ENCODE measurements at places on chromosomes 16 and 17.

DNA sequence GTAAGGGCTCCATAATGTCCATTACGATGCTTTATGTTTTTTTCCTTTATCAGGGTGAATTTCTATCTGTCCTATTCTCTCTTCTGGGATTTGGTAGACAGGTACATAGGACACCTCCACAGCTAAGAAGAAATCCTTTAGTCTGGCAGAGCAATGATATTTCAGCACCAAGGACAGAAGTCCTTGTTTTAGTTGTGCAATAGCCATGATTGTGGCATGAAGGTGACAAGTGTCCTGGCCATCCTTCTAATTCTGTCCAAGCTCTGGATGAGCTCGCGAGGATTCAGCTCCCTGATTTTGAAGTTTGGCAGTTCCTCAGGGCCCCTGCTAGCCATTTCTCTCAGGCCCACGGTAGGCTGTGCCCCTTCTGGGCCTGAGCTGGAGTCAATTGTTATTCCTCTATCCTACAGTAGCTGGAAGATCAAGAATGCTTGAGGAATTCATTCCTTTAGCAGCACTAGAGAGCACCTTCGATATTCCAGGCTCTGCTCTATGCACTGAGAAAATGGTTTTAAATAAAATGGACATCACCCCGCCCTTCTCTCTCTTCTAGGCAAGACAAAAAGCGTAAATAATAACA lies 320.8 kb downstream of the XYLT1 start:
- DNase-seq, result no peak

GRCh38 chr17:28895794-28896447 lies 1.6 kb downstream of the FLOT2 start:
- no peak for DNase-seq

GRCh38 chr17:79892457-79893241 lies 53.4 kb upstream of the CBX4 start:
- DNase-seq, result no peak

- DNase-seq, result no peak
Observed at GRCh38 chr17:44444735-44445105, 55.3 kb upstream of the ITGA2B start.

- no peak for DNase-seq
Observed at GRCh38 chr16:80163339-80163738, 377.5 kb upstream of the DYNLRB2 start.

DNA sequence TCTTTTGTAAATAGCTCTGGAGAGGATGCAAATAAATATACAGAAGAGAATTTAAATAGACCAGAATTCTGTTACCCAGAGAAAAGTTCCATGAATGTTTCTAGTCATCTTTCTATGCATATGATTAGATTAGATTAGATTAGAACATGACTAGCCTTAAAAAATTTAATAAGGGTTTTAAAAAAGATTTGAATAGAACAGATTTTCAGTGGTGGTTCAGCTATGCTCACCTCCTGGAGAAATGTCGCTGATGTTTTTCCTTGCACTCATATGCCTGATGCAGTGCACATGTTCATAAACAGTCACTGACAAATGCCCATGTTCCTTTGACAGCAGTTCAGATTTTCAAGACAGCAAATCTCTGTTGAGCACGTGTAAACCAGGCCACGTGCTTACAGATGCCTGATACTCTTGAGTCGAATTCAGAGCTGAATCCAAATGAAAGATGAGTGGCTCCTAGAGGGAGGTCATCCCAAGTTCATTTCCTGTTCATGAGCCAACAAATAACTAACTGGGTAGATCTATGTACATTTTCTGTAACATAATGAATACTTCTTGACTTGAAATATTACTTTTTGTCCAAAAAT lies 19.9 kb upstream of the RAB11FIP4 start:
- no peak for DNase-seq

GRCh38 chr16:84828322-84828721 lies 8.5 kb downstream of the CRISPLD2 start:
- no peak for DNase-seq

DNA sequence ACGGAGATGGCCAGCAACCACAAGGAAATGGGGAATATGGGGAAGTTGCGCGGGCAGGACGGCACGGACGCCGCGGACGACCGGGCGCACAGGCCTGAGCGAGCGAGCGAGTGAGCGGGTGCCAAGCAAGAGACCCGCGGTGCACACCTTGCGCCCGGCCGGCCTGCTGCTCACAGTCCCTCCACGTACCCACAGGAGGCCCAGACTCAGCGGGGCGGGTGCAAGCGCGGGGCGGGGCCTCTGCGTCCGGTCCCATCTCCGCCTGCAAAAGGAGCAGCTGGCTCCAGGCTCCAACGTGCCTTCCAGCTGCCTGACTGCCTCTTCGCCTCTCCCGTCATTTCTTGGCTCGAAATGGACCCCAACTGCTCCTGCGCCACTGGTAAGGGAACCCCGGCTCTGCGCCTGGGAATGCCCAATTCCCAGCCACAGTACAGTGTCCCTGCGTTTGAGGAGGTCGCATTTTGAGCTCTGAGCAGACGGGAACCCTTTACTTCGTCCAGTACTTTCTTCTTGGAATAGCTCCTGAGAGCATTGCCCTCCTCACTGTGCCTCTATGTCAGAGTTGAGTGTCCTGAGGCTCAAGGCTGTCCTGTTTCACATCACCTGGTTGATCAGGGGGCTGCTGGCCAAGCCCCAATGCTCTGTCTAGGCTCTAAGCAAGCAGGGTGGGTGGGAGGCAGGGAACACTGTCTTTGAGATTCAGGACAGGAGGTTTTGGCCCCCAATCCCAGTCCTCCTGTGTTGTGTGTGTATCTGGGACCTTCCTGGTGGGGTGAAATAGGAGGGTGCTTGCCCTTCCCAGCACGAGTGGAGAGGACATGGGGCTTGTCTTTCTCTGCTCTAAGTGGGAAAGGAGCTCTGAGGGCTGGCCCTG lies 8.1 kb upstream of the MT1E start:
- DNase-seq, result no peak

GRCh38 chr16:30901201-30902028 lies 5.0 kb downstream of the CTF1 start:
- no peak for DNase-seq

DNA sequence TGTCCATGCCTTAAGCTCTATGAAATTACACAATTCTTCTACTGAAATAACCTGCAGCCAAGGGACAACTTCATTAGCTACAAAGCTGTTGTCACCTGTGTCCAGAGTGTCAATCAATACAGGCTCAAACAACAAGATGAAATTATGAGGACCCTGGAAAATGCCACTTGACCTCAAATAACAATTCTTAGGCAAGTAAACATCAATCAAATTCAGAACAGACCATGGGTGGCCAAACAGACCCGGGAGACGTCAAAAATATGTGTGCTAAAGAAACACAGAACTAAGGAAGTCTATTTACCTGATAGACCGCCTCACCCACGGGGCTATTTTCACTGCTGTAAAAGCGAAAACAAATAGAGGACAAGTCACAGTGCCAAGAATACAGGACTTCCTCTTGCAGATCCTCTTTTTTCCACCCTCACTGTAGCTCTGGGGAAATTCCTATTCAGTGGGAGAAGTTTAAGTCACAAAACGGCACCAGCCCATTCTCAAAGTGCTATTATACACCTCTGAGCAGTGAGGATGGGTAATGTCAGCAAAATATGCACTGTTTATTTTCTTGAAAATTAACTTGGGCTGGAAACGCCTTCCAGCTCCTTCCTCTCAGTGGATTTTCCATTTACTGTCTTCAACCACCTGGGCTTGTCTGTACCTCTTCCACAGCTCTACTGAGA lies 2.7 kb downstream of the LITAF start:
- DNase-seq, result no peak

DNA sequence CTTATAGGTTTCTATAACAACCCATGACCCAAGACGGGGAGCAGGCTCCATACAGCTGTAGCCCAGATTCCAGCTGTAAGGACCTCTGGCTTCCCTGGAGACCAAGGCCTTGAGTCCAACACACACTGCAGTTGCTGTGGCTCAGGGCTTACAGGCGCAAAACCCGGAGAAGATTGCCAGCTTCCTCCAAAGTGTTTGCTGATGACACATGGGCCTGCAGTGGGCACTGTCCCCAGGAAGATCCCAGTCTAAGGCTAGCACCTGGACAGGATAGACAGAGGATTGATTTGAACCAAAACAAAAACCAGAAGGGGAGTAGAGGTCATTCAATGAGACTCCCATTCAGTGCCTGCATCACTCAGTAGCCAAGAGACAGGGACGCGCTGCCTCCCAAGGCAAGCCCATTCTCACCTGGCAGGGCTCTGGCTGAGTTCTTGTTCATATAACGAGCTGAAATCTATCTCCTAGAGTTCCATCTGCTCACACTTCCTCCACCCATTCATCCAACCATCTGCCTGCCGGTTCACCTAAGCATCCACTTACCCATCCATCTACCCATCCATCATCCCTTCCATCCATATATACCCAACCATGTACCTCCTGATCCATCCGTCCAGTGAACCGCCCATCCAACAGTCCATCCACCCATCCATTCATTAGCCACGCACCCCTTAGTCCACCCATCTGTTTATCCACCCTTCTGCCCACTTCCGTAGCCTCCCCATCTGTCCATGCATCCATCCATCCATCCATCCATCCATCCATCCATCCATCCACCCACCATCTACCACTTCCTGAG lies 10.2 kb downstream of the RAB11FIP4 start:
- no peak for DNase-seq

GRCh38 chr16:67413978-67414911 lies 2.0 kb downstream of the ZDHHC1 start:
- DNase-seq, result no peak

DNA sequence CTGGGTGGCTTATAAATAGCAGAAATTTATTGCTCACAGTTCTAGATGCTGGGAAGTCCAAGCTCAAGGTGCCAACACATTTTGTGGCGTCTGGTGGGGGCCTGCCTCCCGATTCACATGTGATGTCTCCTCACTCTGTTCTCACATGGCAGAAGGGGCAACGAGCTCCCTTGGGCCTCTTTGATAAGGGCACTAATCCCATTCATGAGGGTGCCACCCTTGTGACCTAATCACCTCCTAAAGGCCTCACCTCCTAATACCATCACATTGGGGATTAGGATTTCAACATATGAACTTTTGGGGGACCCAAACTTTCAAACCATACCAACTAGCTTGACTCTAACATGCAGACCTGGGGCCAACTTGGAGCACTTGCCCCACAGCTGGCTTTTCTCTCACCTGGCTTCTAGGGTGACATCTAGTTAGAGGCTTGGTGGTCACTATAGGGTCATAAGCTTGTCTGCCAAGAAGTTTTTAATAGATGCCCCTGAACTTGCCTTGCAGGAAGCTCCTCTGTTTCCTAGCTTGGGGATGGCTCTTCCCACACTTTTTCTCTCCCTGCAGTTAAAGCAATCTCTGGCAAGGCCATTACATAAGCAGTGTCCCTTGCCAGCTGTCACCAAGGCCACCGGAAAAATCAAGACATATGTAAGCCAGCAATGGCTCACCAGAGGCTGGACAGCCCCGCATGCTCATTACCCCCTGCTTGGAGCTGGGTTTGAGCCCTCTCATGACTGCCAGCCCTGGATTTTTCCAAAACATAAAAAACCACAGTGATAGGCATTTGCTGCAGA lies 8.4 kb upstream of the MED9 start:
- no peak for DNase-seq

- DNase-seq, result no peak
Observed at GRCh38 chr16:48317614-48318315, 67.4 kb downstream of the SIAH1 start.

DNA sequence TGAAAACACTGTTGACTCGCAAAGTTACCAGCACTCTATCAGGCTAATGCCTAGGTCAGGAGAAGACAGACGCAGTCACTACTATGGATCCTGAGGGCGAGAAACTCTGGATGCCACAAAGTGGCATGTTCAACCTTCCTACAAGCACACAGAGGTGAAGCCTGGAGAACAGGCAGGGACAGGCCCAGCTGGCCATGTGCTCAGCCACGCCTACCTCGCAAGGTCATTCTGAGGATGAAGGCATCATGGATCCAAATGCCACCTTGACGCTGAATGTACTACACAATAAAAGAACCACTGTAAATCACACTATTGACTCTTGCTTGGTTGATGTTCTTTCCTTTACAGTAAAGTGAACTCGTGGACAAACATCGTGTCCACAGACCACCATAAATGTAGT lies 85.8 kb downstream of the ANKRD11 start:
- DNase-seq, result no peak

DNA sequence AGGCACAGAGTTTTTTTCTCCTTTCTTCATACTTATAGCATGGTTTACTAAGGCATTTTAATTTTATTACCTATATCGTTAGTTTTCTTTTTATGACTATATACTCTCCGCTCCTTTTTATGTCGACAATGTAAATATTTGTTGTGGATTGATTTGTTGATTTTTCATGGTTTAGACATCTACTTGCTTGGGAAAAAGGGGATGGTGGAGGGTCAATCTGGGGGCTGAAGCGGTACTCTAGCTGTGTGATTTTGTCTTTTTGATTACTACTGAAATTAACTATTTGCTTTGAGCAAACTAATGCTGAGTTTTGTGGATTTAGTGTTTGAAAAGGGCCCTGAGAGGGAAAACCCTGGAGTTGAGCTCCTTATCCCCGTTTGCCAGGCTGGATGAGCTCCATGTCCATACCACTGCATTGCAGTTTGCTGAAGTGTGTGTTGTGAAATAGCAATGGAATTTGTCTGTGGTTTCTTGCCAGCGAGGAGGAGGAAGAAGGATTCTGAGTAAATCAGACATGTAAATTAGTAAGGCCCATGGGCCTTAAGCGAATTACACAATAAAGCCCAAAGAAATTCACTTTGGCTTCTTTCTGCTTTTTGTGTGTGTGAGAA lies 72.0 kb downstream of the FTO start:
- no peak for DNase-seq

GRCh38 chr16:85286951-85287814 lies 174.9 kb upstream of the CIBAR2 start:
- no peak for DNase-seq

GRCh38 chr17:72175787-72176515 lies 55.1 kb downstream of the SOX9 start:
- DNase-seq, result no peak

DNA sequence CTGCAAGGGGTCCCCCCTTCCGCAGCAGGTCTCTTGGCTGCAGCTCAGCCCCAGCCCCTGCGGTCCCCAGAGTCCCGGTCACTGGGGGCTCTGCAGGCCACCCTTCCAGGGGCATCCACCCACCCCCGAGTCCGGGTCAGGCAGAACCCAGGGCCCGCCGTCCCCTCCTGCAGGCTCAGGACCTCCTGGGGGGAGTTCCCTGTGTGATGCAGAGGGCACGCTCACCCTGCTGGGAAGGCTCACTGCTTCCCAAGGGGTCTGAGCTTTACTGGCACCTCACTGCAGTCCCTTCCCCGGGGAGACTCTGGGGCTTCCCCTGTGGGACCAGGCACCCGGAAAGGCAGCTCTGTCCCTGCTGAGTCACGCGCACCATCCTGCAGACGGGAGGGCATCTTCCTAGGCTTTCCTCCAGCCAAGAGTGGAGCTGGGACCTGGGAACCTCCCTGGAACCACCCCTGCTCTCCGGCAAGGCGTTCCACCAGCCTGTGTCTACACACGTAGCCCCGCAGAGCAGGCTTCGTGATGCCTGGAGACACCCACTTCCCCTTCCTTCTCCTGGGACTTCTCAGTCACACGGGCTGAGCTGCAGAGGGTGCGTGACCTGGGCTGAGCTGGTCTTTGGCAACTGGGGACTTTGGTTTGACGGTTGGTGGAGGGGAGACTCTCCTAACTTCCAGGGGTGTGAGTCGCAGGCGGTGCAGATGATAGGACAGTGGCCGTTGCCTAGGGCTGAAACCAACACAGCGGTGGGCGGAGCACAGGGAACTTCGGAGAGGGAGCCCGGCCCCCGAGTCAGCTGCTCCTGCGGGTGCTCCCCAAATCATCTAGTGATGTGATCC lies 23.4 kb downstream of the SLC25A10 start:
- DNase-seq, result no peak

- no peak for DNase-seq
Observed at GRCh38 chr17:66562119-66562518, 259.7 kb downstream of the PRKCA start.
